Stimulated activated CD8-positive, alpha-beta memory T cell treated with anti-CD3 and anti-CD28 coated beads, Interleukin-7, amount 100 ng/mL, for 1 hour (primary cell): ENCODE measurements at places on chromosomes 3 and 15.

DNA sequence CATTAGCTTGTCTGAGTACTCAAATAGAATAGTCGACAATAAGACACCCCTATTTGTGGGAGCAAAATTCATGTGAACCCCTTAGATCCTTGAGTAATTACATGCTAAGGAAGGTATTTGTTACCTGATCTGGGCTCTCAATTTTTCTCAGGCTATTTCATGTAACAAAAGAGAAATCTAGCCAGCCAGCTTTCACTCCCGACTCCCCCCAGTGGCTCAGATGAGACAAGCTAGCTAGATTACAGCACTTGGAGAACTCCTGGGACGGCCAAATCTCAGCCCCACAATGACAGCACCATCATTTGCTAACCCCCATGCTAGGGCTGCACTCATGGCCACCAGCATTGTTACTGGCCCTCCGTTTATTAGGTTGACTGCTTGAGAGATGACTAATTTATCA, 41.3 kb downstream of the GLDN start:
- no peak for DNase-seq

- no peak for DNase-seq
Measured at GRCh38 chr3:185176750-185177359, 24.0 kb upstream of the C3orf70 start.

DNA sequence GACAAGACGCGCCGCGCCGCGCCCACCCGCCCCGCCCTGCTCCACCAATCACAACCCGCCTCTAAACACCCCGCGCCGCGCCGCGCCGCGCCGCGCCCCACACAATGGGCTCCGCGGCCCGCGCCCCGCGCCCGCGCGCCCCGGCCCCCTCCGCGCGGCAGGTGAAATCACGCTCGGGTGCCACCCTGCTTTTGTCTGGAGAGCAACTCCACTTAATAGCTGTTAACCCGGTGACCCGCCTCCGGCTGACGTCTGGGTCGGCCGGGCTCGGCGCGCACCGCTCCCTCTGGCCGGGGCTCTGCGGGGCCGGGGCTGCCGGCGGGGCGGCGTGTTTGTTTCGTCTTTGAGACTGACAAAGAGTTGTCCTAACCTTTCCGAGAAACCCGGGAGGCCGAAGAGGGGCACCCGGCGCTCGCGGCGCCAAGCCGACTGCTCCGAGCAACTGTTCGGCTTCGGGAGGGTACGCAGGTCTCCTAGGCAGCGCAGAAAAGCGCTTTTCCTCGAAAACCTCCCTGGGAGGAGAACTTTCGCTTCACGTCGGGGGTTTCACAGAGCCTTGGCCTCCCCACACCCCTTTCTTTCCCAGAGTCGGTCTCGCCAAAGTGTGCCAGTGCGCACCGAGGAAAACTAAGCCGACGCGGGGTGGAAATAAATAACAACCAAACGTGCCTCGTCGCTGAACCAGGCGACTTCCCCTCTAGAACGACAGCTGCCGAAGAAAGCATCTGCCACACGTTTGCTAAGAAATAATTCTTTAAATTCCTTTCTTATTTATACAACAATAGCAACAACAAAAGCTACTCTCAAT, 518.4 kb downstream of the FOXP1 start:
- no peak for DNase-seq

DNA sequence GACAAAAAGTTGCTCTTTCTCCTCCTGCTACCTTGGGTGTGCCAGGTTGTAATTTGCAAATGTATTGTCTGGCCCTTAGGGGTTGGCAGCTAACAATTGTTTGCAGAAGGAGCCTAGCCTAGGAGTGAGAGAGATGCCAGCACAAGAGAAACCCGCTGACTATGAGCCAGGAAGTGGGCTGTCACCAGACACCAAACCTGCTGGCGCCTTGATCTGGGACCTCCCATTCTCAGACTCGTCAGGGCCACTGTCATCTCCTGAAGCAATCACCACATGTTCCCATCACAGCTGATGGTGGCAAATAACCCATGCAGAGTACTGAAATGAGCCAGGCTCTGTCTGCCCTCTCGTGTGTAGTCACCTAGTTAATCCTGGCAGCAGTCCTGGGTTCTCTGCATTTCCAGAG, 406.4 kb upstream of the NPAP1 start:
- no peak for DNase-seq

DNA sequence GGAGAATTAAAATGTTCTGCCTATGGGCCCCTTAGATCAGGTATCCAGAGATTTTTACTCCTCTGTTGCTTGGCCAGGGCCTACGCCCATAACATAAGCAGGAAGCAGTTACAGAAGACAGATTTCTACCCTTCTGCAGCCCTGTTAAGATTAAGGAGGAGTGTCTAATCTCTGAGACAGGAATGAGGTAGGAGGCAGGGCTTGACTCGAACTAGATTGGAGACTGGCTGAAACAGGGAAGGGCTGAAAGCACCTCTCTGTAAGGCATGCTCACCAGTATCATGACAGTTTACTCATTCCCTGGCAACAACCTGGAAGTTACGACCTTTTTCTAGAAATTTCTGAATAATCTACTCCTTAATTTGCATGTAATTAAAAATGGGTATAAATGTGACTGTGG, 16.7 kb downstream of the PLA2G4D start:
- no peak for DNase-seq

- no peak for DNase-seq
Measured at GRCh38 chr3:193614430-193614829, 21.4 kb downstream of the OPA1 start.

- DNase-seq = no peak
Measured at GRCh38 chr3:43779850-43780249, 89.1 kb downstream of the ABHD5 start.

- DNase-seq = no peak
Measured at GRCh38 chr3:154898443-154898842, 181.7 kb upstream of the MME start.
